ENCODE measurements at places on chromosomes 3 and 15. TPM values are rescaled to one million over a fixed set of nuclear protein-coding genes. Genes with fewer than 3 reads are reported as not detected.

The FBXO40 gene
- not detected for total RNA-seq

The GCSAM gene
- not detected for total RNA-seq

The C2CD4B gene
- not detected for total RNA-seq

The SHC4 gene
- 1.1 TPM for total RNA-seq

The TTC21A gene
- total RNA-seq = 1.7 TPM

The TP63 gene
- 0.42 TPM for total RNA-seq

The GOLGA8Q gene
- total RNA-seq = 0.08 TPM

The IL1RAP gene
- 7.8 TPM for total RNA-seq

The KBTBD13 gene
- 0.02 TPM for total RNA-seq

The SPPL2A gene
- 111 TPM for total RNA-seq

The ERC2 gene
- total RNA-seq = 0.10 TPM
